Fibroblast of lung (primary cell): ENCODE measurements at places on chromosomes 2 and 18. TPM values are rescaled to one million over a fixed set of nuclear protein-coding genes. Genes with fewer than 3 reads are reported as not detected.

DNA sequence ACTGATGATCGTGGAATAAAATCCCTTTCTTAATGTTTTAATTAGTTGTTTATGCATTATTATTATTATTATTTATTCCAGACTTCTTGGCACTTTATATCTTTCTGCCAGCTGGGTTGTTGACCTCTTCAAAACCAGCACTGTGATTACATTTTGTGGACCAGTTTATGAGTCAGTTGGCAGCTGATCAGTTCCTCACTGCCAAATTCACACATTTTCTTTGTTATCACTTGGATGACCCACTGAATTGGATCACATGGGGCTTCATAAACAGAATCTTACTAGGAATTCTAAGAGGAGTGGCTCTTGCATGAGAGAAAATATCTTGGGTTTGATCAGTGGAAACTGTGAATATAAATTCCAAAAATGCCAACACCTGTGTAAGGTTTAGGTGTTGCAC, 321.8 kb upstream of the SPRED2 start:
- peak; percentile 62 for DNase-seq

DNA sequence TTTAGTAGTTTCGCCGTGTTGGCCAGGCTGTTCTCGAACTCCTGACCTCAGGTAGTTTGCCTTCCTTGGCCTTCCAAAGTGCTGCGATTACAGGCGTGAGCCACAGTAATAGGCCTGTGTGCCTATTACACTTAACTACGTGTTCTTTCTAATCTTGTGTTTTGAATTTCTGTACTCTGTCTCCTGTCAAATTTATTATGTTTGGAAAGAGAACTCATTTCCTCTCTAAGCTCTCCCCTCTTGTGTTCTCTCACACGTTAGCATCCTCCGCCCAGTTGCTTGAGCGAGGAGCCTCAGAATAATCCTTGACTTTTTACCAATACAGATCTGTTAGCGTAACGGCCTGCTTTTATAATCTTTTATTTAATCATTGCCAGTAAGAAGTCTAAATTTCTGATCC, 3.7 kb downstream of the ATG16L1 start:
- DNase-seq, result no peak

DNA sequence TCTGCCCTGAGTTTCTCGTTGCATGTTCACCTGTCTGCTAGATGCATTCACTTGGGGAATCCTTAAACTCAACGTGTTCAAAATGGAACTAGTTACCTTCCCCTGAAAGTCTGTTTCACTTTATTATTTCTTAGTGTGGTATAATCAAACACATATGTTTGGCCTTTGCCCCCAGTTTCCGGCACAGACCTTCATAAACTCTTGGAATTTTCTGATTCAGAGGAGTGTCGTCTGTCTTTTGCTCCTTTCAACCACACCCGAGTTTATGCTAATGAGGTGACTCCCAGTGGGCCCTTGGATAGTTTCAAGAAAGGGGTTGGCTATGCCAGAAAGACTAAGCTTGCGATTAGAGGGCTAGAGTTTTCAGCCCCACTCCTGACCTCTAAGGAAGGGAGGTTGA, 198.9 kb downstream of the CDCA7 start:
- DNase-seq, result peak; percentile 52

GRCh38 chr2:229344955-229345354, 73.9 kb upstream of the PID1 start:
- no peak for DNase-seq

DNA sequence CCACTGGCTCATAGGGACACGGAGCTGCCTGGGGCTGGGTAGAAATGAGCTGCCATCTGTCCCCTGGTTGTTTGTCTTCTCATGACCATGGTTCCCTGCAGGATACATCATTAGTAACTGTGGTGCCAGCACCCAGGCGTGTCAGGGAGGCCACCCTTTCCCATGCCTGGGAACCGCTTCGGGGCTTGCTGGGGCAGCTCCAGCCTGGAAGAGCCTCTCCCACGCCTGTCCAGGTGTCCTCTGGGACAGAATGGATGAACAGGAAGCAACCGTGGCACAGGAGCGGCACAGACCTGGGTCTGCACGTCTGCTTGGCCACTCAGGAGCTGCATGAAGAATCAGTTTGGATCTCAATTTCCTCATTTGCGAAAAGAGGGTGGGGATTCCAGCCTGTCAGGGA, 34.8 kb downstream of the SDC1 start:
- no peak for DNase-seq

DNA sequence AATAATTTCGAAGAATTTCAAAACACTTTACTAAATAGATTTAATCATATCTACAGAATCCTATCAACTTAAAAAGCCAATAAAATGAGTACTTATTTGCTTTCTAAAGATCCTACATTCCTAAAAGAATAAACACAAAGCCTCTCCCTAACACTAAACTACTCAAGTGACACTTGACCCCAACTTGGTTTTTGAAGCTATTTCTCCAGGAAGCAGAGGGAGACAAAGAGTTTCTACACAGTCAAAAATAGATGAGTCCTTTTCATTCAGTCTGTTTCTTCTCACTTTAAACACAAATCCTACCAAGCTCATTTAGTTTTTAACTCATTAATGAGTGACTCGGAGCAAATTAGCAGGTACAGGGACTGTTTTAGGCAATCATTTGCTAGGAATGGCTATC, 2.1 kb downstream of the ATL2 start:
- peak; percentile 19 for DNase-seq

REV1 gene
- 32.1 and 39.3 TPM in 2 replicates for total RNA-seq

SERPINB13 gene
- total RNA-seq, result not detected in 2 replicates
